ENCODE measurements at places on chromosomes 2 and 18. TPM values are rescaled to one million over a fixed set of nuclear protein-coding genes. Genes with fewer than 3 reads are reported as not detected.

DNA sequence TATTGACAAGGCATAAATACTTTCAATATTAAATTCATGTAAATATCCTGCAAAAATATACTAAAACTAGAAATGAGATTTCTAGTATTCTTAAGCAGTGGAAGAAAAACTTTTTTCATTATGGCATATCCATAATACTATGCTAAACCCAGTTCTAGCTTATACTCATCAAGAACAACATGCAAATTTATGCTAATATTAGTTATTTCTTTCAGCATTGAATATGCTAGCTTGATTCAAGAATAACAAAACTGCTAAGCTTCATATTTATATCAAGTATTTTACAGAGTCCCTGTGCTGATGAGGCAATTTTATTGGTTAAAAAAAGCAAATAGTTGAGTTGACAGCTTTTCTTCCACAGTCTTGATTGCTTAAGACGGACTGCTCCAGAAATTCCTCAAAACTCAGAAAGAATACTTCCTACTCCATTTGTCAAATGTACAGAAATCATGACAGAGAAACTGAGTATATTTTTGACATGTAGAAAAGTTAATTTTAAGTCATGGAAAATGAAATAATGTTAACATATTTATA, 105.0 kb downstream of the PIGN start:
- H3K4me3 ChIP-seq = no peak overlapping the region
- H3K27ac ChIP-seq = no peak overlapping the region
- no peaks in the 10 kb centered on the region for H3K36me3 ChIP-seq
- DNase-seq = no peak

GRCh38 chr2:238496756-238497609, 70.3 kb downstream of the ASB1 start:
- H3K27ac ChIP-seq = no peak overlapping the region
- H3K36me3 ChIP-seq = no peaks in the 10 kb centered on the region
- no peaks in the 10 kb centered on the region for H3K4me1 ChIP-seq
- H3K4me3 ChIP-seq = no peak overlapping the region
- H3K27me3 ChIP-seq = no peaks in the 10 kb centered on the region
- no peak for DNase-seq

DNA sequence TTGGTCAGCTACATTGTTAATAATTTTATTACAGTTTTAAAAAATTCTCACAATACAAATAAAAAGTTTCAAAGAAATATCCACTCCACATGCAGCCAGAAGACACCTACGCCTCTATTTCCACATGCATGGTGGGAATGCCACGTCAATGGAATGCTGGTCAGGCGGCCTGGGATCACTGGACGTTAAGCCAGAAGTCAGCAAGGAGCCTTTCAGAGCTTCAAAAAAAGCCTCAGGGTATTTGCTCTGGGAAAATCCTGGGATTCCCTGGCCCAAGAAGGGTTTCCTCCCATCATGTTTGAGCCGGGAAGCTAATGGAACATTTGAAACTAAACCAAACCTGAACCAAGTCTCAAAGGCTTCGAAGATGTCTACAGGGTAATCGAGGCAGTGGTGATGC, 241.9 kb upstream of the PXDN start:
- no peak overlapping the region for H3K27ac ChIP-seq
- H3K27me3 ChIP-seq = no peaks in the 10 kb centered on the region
- no peak for DNase-seq
- peaks cover 2% of the 10 kb centered on the region for H3K4me1 ChIP-seq
- H3K4me3 ChIP-seq = no peak overlapping the region
- H3K36me3 ChIP-seq = no peaks in the 10 kb centered on the region

GPC1 gene
- total RNA-seq = 28.3 TPM

DNA sequence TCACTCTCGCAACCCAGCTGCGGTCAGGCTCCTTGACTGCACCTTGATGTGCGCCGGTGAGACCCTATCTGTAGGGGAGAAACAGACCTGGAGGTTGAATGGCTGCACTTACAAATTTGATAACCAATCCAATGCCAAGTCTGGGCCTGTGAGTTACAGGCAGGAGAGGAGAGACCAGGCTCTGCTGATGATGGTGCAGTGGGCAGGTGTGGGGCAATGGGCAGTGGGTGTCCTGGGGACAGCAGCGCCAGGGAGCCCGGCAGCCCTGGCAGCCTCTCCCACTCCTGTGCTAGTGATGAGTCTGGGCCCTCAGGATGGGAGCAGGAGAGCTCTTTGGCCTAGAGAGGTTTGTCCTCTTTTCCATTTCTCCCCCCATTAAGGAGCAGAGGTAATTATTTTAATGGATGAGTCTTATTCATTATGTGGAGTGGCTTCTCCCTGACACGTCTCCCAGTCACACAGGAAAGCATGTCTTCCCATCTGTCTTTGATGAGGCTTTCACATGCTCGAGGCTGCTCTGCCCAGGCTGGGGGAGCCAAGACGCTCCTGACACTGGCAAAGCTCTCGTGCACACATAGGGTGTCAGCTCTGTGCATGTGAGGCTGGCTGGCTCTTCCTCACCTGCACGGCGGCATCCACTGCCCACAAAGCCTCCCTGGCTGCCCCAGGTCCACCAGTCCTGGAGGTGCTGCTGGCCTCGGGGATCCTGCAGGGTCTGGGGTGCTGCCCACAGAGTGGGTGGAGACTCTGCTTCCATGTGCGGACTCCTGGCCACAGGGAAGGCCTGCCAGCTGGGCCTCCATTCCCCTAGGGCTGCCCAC, 10.0 kb upstream of the ALLC start:
- peaks cover 6% of the 10 kb centered on the region for H3K4me1 ChIP-seq
- no peak overlapping the region for H3K4me3 ChIP-seq
- no peaks in the 10 kb centered on the region for H3K36me3 ChIP-seq

- no peaks in the 10 kb centered on the region for H3K27me3 ChIP-seq
- no peaks in the 10 kb centered on the region for H3K4me1 ChIP-seq
- DNase-seq = no peak
- peak overlapping the region; percentile 10 for H3K4me3 ChIP-seq
- H3K36me3 ChIP-seq = no peaks in the 10 kb centered on the region
Measured at GRCh38 chr2:108383146-108383830, 5.5 kb downstream of the SULT1C4 start.

DNA sequence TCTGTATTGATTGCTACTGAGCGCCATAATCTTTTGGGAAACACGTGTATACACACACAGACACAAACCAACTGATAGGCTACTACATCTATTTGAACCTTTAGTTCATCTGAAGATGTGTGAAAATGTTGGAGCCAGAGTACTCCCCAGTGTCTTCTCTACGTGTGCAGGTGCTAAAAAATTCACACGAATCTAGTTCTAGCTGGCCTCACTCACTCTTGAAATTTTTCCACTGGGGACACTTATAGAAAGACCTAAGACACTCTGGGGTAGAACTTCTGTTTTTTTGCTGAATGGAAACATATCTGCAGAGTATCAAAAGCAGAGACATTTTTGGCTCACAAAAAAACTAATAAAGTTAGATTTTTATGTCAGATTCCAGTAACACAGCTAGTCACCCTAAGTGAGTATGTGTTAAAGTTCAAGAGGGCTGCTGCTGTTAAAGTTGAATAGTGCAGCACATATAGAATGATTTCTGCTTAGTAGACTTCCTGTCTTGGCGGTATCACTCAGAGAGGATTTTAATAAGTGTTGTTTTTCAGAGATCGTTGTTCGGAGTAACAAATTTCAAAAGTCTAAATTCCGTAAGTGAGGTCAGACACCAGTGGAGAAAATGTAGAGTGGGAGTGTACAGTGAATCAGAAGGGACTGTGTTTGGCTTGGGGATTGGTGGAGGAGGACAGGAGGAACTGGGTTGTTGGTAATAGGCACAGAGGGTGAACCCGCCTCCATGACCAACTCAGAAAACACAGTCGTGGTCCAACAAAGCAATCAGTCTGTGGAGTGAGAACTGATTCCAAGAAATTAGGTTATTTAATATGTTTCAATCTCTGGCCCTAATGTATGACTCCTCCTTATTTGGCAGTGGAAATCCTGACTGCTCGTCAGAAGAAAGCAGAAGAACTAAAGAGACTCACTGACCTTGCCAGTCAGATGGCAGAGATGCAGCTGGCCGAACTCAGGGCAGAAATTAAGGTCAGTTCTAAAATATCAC, 43.1 kb downstream of the KCTD18 start:
- H3K4me1 ChIP-seq = no peaks in the 10 kb centered on the region
- H3K27me3 ChIP-seq = no peaks in the 10 kb centered on the region
- DNase-seq = no peak
- peaks cover 51% of the 10 kb centered on the region for H3K36me3 ChIP-seq
- H3K4me3 ChIP-seq = no peak overlapping the region
- H3K27ac ChIP-seq = no peak overlapping the region

MAB21L4 gene
- not detected for total RNA-seq

- H3K27me3 ChIP-seq = no peaks in the 10 kb centered on the region
- no peaks in the 10 kb centered on the region for H3K4me1 ChIP-seq
- no peak overlapping the region for H3K27ac ChIP-seq
Measured at GRCh38 chr2:24763843-24764242, 29.3 kb downstream of the PTRHD1 start.

- H3K36me3 ChIP-seq = no peaks in the 10 kb centered on the region
- no peak overlapping the region for H3K27ac ChIP-seq
- no peak for DNase-seq
Measured at GRCh38 chr2:217014328-217015105, 154.7 kb upstream of the TNP1 start.

GRCh38 chr2:141392517-141393213, 738.2 kb downstream of the LRP1B start:
- no peaks in the 10 kb centered on the region for H3K27me3 ChIP-seq
- no peak overlapping the region for H3K27ac ChIP-seq
- no peak overlapping the region for H3K4me3 ChIP-seq
- no peaks in the 10 kb centered on the region for H3K36me3 ChIP-seq

COQ10B gene
- 17.0 TPM for total RNA-seq
